A673 (cell line): ENCODE measurements at places on chromosomes 16 and 17. TPM values are rescaled to one million over a fixed set of nuclear protein-coding genes. Genes with fewer than 3 reads are reported as not detected.

GRCh38 chr17:71482625-71483024, 638.2 kb upstream of the SOX9 start:
- no peaks in the 10 kb centered on the region for H3K27me3 ChIP-seq
- no peak overlapping the region for H3K4me3 ChIP-seq
- no peak overlapping the region for H3K27ac ChIP-seq
- no peak for DNase-seq
- no peaks in the 10 kb centered on the region for H3K4me1 ChIP-seq

Gene MYLK3
- 0.77 and 1.0 TPM in 2 replicates for total RNA-seq

Gene SHBG
- total RNA-seq: 0.33 TPM in 1 of 2 replicates, not detected in the other

Gene ABCA6
- total RNA-seq: 2.1 and 3.5 TPM in 2 replicates

DNA sequence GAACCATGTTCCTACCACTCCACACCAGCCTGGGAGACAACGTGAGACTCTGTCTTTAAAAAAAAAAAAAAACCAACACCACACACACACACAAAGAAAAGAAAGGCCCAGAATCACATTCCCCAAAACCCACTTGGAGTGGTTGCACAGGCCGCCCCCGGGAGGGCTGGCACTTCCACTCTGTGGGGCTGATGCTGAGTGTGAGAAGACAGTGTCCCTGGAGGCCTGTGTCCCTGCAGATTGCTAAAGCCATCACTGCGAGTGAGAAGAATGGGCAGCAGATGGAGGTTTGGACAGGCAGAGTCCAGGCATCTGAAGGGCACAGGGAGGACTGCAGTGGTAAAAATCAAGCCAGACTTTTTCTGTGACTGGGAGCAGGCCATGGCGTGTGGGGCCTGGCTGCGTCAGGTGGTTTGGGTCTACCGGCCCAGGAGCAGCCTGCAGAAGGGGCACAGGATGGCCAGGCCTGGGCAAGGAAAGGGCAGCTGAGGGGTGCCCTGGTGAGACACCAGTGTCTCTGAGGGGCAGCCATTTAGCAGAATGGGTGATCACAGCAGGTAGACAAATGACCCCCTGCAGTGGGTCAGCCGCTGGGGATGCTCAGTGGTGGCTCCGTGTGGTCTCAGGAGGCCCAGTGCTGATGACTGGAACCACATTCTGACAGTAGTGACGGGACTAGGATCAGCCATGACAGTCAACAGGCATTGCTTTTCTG, 13.1 kb downstream of the CTRB2 start:
- no peak overlapping the region for H3K27ac ChIP-seq
- H3K36me3 ChIP-seq: no peaks in the 10 kb centered on the region
- DNase-seq: no peak
- H3K27me3 ChIP-seq: no peaks in the 10 kb centered on the region
- no peak overlapping the region for H3K4me3 ChIP-seq
- H3K4me1 ChIP-seq: no peaks in the 10 kb centered on the region

GRCh38 chr16:3782566-3782965, 65.2 kb upstream of the TRAP1 start:
- H3K36me3 ChIP-seq: peaks cover 48% of the 10 kb centered on the region
- H3K4me3 ChIP-seq: no peak overlapping the region
- no peaks in the 10 kb centered on the region for H3K4me1 ChIP-seq
- no peaks in the 10 kb centered on the region for H3K27me3 ChIP-seq

Gene KDM6B
- 46.8 and 51.1 TPM in 2 replicates for total RNA-seq

DNA sequence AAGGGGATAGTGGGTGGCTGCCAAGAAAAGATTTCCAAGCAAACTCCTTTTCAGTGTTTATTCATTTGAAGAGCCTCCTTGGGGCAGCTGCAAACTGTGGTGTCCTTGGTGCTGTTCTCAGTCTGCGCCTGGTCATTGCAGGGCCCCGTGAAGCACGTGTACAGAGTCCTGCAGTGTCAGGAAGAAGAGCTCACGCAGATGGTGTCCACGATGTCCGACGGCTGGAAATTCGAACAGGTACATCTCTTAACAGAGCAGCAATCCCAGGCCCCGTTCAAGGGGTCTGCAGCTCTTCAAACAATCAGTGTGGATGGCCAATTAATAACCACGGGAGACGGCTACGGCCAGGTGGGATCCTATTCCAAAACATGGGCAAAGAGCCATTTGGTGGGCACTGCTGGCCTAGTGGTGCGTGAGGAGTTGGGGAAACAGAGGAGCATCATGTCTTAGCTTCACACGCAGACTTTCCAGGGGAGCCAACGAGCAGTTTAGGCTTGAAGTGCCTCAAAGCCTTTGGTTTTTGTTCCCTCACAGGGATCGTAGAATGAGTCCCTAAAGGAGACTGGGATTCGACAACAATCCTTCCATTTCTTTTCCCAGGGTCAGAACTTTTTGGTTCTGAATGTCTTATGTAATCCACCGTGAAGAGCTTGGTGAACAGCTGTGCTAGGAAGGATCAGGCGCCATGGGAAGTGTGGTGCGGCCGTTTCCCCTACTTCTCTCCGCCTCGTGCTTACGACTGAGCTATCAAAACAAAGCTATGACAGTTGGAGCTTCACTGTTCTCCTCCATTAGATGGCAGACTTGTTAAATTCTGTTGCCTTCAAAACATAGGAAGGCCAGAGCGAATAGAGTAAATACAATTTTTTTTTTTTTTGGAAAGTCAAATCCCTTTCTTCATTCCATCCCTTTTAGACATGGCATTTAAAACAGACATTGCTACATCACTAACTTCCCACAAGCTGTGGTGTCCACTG, 12.6 kb downstream of the KCTD2 start:
- H3K36me3 ChIP-seq: peaks cover 43% of the 10 kb centered on the region
- no peaks in the 10 kb centered on the region for H3K27me3 ChIP-seq
- no peak overlapping the region for H3K27ac ChIP-seq

Gene C1QTNF8
- total RNA-seq: not detected in 2 replicates

- no peak overlapping the region for H3K27ac ChIP-seq
- H3K36me3 ChIP-seq: no peaks in the 10 kb centered on the region
- no peak for DNase-seq
- H3K4me3 ChIP-seq: no peak overlapping the region
- H3K27me3 ChIP-seq: peaks cover 11% of the 10 kb centered on the region
These were observed 179.5 kb downstream of the PCTP start for GRCh38 chr17:55930291-55930809.

Gene ZNF263
- 30.0 and 34.8 TPM in 2 replicates for total RNA-seq

Gene HSF4
- 13.9 and 20.2 TPM in 2 replicates for total RNA-seq

DNA sequence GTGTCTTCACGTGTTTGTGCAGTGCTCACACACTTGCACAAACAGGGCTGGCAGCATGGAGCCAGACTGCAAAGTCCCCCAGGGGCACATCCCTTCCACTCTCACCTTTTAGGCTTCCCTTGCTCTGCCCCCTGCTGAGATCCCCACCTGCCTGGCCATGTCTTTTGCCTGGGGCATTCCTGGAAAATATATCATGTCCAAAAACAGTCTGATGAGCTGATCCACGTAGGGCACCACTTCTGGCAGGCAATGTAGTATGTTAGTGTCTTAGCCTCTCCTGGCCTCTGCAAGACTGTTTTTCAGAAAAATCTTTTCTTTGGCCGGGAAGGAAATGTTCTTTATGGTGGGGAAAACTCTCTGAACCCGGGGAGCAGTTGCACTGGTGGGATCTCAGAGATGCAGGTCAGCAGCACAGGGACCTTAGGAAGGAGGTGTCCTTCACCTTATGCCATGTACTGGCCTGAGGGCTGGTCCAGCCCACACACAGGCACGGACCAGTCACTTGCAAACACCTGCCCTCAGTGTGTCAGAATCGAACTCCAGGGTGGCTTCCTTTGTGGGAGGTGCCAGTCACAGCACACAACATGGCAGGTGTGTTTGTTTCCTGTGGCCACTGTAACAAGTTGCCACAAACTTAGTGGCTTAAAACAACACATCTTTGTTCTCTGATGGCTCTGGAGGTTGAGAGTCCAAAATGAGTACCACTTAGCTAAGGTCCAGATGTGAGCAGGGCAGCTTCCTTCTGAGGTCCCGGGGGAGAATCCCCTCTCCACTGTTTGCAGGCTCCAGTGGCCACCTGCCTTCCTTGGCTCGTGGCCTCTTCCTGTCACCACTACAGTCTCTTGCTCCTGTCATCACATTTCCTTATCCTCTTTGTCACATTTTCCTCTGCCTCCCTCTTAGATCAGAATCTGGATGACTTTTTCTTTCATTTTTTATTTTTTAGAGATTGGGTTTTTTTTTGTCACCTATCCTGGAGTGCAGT, 46.6 kb downstream of the MPRIP start:
- no peaks in the 10 kb centered on the region for H3K27me3 ChIP-seq
- no peak overlapping the region for H3K4me3 ChIP-seq
- peaks cover 8% of the 10 kb centered on the region for H3K4me1 ChIP-seq
- H3K36me3 ChIP-seq: no peaks in the 10 kb centered on the region

GRCh38 chr16:55498101-55498500, 10.8 kb upstream of the LPCAT2 start:
- H3K36me3 ChIP-seq: no peaks in the 10 kb centered on the region
- H3K4me3 ChIP-seq: no peak overlapping the region
- H3K27me3 ChIP-seq: no peaks in the 10 kb centered on the region
- DNase-seq: no peak
- H3K27ac ChIP-seq: no peak overlapping the region

- no peaks in the 10 kb centered on the region for H3K36me3 ChIP-seq
- H3K4me1 ChIP-seq: peaks cover 13% of the 10 kb centered on the region
- no peak overlapping the region for H3K4me3 ChIP-seq
- no peak overlapping the region for H3K27ac ChIP-seq
- no peaks in the 10 kb centered on the region for H3K27me3 ChIP-seq
These were observed 203.9 kb downstream of the ZNF423 start for GRCh38 chr16:49651996-49652395.

GRCh38 chr17:70622368-70623260, 453.3 kb downstream of the KCNJ2 start:
- no peak overlapping the region for H3K27ac ChIP-seq
- peak; percentile 62 for DNase-seq
- no peaks in the 10 kb centered on the region for H3K36me3 ChIP-seq
- no peak overlapping the region for H3K4me3 ChIP-seq

- H3K36me3 ChIP-seq: no peaks in the 10 kb centered on the region
- no peak overlapping the region for H3K4me3 ChIP-seq
- no peaks in the 10 kb centered on the region for H3K27me3 ChIP-seq
- H3K4me1 ChIP-seq: peaks cover 52% of the 10 kb centered on the region
- DNase-seq: no peak
These were observed 46.4 kb downstream of the TBC1D16 start for GRCh38 chr17:79989106-79989835.

GRCh38 chr16:2963723-2964474, at the start of gene KREMEN2:
Gene KREMEN2, plus strand, starts transcription at chr16:2964275. Its CDS starts 246 bp downstream, at chr16:2964521.
- peak within 1 kb of the TSS; percentile 52 for H3K4me3 ChIP-seq
- H3K4me1 ChIP-seq: peaks cover 28% of the 10 kb centered on the region
- DNase-seq: peak; percentile 83
- no peak within 1 kb of the TSS for H3K27ac ChIP-seq

GRCh38 chr17:6138761-6139446, 68.7 kb downstream of the WSCD1 start:
- no peak overlapping the region for H3K4me3 ChIP-seq
- no peaks in the 10 kb centered on the region for H3K4me1 ChIP-seq
- H3K27me3 ChIP-seq: peaks cover 88% of the 10 kb centered on the region
- no peak for DNase-seq
- H3K36me3 ChIP-seq: no peaks in the 10 kb centered on the region

Gene CMTM2
- total RNA-seq: not detected in 2 replicates
